ENCODE measurements at places on chromosomes 16 and 17.

- no peak for DNase-seq
These were observed 22.4 kb downstream of the NECAB2 start for GRCh38 chr16:83990492-83990891.

DNA sequence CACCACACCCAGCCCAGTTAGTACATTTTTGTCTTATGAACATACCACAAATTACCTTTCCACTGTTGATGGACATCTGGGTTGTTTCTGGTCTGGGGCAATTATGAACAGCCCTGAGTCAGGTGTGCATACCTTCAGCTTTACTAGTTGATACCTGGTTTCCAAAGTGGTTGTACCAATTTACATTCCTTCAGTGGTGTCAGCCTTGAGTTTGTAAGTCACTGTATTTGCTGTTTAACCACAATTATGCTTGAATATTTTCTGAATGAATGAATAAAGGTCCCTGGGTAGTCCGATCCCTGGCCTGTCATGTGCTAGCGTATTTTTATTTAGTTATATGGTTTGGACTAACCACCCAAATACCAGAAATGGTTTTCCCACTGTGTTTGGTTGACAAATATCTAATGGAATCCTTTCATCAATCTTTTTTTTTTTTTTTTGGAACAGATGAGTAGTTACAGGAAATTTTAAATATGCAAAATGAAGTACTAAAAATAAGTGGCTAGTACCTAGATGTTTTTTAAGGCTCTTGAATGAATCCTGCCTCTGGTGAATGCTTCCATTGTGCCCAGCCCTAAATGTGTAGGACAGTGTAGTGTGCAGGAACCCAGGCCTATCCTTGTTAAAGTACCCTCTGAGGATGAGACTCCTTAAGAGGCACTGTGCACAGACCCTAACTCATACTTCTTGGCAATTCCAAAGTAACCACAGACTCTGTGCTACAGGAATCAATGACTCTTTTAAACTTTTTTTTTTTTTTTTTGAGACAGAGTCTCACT is 3.7 kb downstream of the DUSP14 start:
- no peak for DNase-seq

DNA sequence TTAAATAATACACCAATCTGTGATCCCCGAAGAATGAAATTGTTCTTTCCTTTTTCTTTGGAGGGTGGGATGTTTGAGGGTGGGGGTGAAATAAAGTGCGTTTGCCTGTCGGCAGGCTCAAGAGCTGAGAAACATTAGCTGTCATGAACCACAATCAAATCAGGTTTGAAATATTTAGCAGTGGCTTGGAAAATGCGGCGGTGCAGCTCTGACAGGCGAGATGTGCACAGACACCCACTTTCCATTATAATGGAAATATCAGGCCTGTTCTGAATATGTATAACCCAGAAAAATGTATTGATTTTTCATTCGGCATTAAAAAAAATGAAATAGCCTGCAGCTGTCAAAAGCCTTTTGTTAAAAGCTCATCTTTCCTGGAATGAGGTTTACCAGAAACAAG is 212.8 kb downstream of the ZFHX3 start:
- DNase-seq = no peak

- no peak for DNase-seq
These were observed 1.4 kb downstream of the AXIN2 start for GRCh38 chr17:65559804-65560627.

DNA sequence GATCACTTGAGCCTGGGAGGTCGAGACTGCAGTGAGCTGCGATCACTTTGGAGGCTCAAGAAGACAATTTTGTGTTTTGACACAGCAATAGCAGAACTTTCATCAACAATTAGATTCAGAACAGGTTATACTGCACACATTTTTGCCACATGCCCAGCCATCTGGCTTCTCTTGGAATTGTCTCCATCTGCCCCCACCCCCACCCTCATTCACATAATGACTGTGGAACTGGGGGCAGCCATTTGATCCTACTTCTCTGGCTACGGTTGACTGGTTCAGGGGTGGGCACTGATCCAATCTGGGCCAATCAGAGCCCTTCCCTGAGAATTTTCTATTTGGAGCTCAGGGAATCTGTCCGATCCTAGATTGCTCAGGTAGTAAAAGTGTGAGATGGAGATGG is 14.0 kb downstream of the TMEM92 start:
- DNase-seq = no peak

DNA sequence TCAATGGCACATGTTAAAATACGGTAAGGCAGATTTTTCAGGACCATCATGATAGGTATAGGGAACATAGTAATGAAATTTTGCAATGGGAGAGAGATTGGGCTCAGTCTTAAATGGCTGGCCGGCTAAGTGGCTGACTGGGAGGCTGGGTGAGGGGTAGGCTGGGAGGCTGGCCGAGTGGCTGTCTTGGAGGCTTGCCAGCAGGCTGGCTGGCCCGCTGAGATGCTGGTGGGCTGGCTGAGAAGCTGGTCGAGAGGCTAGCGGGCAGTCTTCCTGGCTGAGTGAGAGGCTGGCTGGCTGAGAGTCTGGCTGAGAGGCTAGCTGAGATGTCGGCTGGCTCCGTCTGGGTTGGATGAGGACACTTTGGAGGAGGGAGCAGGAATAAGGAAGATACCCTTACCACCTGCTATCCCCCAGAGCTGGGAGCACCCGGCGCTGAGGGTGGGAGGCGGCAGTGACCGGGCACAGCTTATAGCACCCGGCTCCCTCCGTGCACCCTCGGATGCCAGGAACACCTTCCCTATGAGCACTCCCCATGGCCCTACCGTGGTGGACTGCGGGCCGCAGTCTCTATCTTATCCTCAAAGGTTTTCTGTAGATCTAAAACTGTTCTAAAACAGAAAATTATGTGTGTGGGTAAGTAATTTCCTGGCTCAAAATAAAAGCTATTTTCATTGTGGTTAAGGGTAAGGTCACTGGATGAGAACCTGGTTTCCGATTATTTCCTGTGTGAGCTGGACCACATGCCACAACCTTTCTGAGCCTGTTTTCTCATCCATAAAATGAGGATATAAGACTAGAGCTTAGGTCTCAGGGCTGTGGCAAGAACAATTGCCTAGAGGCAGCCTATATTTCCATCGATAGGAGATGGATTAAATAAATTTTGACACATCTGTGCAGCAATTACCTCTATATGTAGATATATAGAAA is 34.5 kb upstream of the TMC5 start:
- DNase-seq = no peak

- no peak for DNase-seq
These were observed 10.2 kb downstream of the CRYBA1 start for GRCh38 chr17:29256735-29257466.

DNA sequence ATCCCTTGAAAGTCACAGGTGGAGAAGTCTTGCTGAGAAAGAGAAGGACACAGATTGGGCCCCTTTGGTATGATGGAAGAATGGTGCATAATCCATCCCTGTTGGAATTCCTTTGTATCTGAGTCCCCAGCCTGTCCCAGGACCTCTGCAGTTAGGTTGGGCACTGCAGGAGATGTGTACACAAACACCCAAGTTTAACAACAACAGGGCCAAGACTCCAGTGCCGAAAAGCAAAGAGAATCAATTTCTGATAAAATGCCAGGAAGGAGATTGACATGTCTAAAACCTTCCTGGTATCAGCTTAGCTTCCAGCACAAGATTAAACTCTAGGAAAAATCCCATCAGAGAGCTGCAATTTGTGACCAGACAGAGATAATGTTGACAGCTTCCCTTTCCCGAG is 32.9 kb downstream of the KATNIP start:
- no peak for DNase-seq

DNA sequence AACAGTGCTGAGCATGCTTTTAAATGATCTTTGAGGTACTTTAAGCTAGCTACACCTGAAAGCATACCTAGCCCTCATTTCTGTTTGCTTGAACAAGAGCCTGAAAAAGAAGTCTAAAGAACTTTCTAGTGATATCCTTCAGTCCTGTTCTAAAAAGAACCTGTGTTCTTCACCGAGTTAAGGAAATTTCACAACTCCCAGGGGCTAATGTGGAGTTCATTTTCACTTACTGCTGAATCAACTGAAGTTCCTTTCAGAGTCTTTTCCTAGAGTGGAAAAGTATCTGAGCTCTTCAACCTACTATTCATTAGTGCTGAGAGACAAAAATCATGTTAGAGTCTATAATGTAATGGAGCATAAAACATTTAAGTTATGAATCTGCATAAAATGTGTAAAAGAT is 66.9 kb downstream of the CHD9 start:
- DNase-seq = no peak

DNA sequence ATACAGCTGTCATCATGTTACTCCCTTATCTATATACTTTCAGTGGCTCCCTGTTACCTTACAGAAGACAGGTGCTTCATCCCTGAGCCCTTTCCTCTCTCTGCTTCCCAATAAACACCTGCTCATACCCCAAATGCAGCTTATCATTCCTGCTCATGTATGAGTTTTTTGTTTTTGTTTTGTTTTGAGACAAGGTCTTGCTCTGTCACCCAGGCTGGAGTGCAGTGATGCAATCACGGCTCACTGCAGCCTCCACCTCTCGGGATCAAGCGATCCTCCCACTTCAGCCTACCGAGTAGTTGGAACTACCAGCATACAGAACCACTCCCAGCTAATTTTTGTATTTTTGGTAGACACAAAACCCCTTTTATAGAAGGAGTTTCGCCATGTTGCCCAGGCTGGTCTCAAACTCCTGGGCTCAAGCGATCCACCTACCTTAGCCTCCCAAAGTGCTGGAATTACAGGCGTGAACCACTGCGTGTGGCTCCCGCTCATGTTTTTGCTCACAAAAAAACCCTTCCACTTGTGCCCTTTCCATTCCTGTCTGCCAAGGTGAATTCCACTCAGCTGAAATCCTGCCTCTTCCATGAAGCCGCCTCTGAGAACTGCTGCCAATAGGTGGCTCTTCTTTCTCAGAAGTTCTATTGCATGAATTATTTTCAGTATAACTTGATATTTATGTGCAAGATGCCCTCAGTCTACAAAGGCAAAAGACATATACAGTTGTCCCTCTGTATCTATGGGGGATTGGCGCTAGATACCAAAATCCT is 7.9 kb upstream of the RNF157 start:
- DNase-seq = no peak

GRCh38 chr16:30949650-30950515 is 1.0 kb downstream of the ORAI3 start:
- no peak for DNase-seq

DNA sequence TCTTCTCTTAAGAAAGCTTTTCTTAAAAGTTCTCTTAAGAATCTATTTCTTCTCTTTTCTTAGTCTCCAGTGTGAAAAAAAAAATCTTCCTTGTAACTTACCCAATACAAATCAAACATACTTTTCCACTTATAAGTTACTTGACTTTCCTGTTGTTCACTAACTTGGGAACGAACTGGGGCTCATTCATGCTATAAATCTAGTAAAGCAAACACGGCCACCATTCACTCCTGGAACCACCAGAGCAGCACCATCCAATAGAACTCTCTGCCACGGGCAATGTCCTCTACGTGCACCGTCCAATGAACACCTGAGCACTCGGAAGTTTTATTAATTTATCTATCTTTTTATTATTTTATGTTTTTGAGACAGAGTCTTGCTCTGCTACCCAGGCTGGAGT is 20.8 kb downstream of the SRP68 start:
- no peak for DNase-seq

DNA sequence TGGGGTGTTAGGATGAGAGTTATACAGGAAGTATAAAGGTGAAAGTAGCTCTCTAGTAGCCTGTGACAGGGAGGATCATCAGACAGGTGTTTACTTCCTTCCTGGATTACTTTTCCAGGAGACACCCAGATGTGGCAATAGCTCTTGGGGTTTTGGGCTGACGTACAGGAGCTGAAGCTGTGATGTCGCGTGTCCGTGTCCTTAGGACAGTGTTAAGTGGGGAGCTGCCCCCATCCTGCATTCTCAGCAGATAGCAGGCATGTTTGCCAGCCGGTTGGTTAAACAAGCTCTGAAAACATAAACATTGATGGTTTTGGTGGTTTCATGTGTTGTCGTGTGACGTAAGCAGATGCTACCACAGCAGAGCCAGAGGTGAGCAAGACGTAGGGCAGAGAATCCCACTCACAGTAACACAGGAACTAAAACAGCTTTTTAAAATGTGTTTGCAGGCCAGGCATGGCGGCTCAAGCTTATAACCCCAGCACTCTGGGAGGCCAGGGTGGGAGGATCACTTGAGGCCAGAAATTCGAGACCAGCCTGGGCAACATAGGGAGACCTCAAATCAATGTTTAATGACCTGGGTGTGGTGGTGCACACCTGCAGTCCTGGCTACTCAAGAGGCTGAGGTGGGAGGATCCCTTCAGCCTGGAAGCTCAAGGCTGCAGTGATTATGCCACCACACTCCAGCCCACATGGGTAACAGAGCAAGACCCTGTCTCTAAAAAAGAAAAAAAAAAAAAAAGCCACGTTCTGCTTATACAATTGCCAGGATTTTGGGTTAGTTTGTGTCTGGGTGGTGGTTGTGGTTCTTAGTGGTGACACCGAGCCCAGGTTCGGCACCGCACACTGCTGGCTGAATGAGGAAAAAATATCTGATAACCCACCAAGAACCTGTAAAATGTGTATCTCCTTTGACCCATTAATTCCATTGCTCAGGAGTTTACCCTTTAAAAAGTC is 18.2 kb upstream of the IL17C start:
- peak; percentile 48 for DNase-seq

- DNase-seq = no peak
These were observed 135.7 kb upstream of the ZFHX3 start for GRCh38 chr16:73183611-73184092.

- DNase-seq = no peak
These were observed 64.0 kb upstream of the SOX9 start for GRCh38 chr17:72056727-72057290.

- DNase-seq = no peak
These were observed 55.1 kb upstream of the HS3ST4 start for GRCh38 chr16:25636662-25637061.

- no peak for DNase-seq
These were observed 365.8 kb upstream of the DYNLRB2 start for GRCh38 chr16:80175011-80175410.

DNA sequence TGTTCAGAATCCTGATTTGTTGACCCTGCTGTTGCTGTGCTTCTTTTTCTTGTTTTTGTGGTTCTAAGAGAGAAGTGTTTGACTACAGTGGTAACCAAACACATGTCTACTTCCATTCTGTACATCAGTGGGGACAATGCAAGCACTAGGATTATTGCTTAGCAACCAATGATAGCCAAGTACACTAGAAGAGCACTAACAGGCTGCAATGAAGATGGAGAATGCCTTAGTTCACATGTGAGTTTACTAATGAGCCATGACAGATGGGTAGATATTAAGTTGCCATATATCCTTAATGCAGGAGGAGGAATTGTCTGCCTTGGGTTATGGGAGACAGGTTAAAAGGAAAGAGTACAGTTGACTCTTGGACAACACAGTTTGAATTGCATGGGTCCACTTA is 8.3 kb downstream of the EFCAB5 start:
- DNase-seq = no peak
